ENCODE measurements at places on chromosomes 4 and X.

- no peak for DNase-seq
Measured at GRCh38 chrX:129759576-129760061, 20.1 kb upstream of the SASH3 start.

- DNase-seq = no peak
Measured at GRCh38 chr4:180571516-180572055, 1671.6 kb upstream of the TENM3 start.

GRCh38 chr4:1982124-1983052, 26.4 kb downstream of the NELFA start:
- DNase-seq = no peak

- DNase-seq = no peak
Measured at GRCh38 chr4:11633430-11633829, 204.7 kb upstream of the HS3ST1 start.

Data from activated naive CD4-positive, alpha-beta T cell treated with anti-CD3 and anti-CD28 coated beads, Interleukin-2, amount 50 U/mL, for 72 hours (primary cell).